ENCODE measurements at places on chromosomes 4 and X.

- no peak for DNase-seq
These were observed 71.8 kb downstream of the AFAP1 start for GRCh38 chr4:7867701-7868435.

GRCh38 chrX:148459343-148459742 is 41.1 kb upstream of the AFF2 start:
- DNase-seq: no peak

DNA sequence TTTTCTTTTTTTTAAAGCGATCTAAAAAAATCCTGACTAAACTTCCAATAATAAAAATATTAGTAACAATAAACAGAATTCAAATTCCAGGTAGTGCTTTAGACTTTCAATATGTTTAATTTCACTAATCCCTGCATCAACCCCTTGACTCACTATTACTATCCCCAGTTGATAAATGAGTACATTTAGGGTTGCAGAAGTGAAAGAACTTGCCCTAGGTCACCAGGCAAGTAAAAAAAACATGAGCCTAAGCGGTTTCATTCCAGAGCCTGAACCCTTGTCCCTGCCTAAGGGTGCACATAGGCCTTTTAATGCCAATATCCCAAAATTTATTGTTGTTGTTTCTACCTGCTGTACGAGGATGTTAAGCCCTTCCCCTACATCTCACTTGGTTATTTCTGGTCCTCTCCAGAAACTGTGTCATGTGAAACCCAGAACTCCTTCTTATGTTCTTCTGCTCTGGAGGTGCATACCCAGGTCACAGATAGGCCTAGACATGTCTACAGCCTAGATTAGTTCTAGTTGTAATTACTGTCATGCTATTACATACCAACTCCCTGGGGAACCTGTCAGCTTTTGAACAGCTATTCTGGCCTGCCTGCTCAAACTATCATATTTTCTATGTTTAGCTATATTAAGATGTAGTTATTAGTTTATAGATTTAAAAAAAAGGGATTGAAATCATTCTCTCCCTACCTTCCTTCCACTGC is 244.5 kb upstream of the PITX2 start:
- no peak for DNase-seq

- DNase-seq: no peak
These were observed 64.7 kb downstream of the IL13RA2 start for GRCh38 chrX:114952696-114953095.

GRCh38 chr4:134132086-134132783 is 69.4 kb downstream of the PABPC4L start:
- DNase-seq: no peak

DNA sequence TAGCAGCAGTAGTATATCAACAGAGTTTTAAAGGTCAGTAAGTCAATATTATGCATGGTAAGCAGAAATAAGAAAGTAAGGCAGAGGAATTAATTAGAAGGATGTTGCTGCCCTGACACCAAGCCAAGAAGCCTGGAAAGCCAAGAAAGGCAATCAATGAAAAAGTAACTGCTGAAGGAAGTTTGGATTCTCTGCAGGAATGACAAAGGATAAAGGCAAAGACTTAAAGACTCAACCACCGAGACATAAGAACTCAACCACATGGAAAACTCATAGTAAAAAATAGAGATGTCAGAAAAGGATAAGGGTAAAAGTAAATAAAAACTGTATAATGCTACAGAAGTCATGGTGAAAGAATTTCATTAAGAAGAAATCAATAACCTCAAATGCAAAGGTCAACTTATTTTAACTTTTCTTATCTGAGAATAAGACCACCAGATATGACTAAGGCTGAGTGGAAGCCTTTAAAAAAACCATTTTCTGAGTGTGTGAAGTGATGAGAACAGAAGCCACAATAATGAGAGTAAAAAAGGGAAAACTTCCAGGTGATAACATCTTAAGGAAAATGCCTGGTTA is 55.2 kb downstream of the NEK1 start:
- DNase-seq: no peak

- DNase-seq: no peak
These were observed 588.9 kb downstream of the ZNF674 start for GRCh38 chrX:45956191-45956870.

- DNase-seq: no peak
These were observed 135.0 kb upstream of the SCML1 start for GRCh38 chrX:17602245-17602644.

GRCh38 chr4:55866973-55867574 is 13.6 kb downstream of the EXOC1 start:
- peak; percentile 36 for DNase-seq

DNA sequence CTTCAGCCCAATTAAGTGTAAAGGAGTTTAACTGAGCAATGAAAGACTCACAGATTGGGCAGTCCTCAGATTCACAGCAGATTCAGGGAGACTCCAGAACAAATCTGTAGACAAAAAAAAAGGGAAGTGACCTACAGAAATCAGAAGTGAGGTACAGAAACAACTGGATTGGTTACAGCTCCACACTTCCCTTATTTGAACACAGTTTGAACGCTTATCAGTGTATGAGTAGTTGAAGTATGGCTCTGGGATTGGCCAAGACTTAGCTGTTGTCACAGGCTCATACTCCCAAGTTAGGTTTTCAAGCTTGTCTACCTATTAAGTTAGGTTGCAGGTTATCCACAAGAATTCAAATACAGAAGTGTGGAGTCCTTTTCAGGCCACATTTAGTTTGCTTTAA is 112.4 kb upstream of the ELOVL6 start:
- no peak for DNase-seq

DNA sequence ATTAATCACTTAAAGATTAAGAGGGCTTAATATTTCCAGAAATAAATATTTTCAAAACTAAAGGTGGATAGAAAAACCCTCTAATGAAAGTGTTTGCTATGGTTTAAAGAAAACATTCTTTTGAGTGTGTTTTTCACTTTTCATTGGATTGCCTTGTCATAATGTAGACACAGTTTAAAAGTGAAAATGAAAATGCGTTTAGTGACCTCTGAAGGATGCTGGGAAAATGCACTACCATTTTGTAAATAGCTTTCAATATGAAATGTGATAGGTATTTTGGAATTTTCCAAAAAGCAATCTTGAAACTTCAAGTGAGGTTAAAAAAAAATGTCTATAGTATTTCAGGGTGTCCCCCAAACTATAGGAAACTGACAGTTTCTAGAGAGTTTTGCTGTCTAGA is 642.2 kb downstream of the C4orf33 start:
- DNase-seq: no peak

DNA sequence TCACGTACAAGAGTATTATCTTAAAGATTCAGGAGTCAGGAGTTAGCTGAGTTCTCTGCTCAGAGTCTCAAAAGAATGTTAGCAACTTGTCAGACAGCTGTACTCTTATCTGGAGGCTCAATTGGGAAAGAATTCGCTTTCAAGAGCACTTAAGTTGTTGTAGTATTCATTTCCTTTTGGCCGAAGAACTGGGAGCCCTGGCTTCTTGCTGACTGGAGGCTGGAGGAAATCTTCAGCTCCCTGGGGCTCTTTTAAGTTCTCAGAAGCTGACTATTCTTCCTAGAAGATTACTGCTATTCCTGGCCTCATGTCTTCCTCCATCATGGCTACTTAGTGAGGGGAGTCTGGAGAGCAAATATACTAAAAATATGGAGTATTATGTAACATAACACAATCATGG is 587.2 kb downstream of the EPHA5 start:
- DNase-seq: no peak

Measured in CD4-positive, alpha-beta T cell treated with Interferon alpha-2 for 1 hour (primary cell).